ENCODE measurements at places on chromosomes 3 and 15.

- DNase-seq = no peak
Observed at GRCh38 chr3:64673159-64673715, 14.6 kb downstream of the ADAMTS9 start.

DNA sequence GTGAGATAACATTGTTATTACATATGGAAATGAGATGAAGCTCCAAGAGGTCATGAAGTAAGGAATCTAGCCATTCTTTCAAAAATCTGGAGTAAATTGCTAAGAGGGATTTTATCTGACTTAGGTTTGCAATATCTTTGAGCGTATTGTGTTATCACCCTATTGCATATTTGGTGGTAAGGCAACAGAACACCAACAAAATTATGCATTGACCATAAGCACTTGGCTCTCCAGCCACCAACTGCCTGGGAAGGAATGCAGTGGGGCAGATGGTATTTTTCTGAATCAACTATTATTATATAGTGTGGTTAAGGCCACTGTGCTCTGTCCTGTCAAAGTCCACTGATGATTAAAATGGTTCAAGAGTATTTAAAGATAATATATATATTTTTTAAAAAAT lies 287.9 kb upstream of the SEMA6D start:
- no peak for DNase-seq

GRCh38 chr3:14562121-14562890 lies 22.2 kb upstream of the GRIP2 start:
- DNase-seq = no peak

- DNase-seq = no peak
Observed at GRCh38 chr15:42053914-42054313, 33.1 kb upstream of the PLA2G4E start.

- no peak for DNase-seq
Observed at GRCh38 chr3:14839236-14839635, 20.5 kb downstream of the FGD5 start.

DNA sequence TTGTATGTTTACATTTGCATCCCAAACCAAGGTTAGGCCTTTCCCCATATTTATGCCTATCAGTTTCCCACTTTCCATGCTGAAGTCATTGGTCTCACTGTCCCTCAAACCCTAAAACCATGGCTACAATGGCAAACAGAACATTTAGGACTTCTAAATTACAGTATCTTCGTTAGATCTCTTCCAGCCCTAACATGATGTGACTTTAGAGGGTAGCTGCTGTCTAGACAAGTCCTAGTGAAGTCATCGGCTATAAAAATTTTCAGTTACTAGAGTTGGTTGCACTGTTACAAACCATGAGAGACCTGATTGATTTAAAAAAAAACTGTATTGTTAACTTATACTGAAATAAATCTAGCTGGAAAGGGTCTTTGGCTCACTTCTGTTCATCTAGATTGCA lies 54.6 kb downstream of the TM4SF4 start:
- DNase-seq = no peak

DNA sequence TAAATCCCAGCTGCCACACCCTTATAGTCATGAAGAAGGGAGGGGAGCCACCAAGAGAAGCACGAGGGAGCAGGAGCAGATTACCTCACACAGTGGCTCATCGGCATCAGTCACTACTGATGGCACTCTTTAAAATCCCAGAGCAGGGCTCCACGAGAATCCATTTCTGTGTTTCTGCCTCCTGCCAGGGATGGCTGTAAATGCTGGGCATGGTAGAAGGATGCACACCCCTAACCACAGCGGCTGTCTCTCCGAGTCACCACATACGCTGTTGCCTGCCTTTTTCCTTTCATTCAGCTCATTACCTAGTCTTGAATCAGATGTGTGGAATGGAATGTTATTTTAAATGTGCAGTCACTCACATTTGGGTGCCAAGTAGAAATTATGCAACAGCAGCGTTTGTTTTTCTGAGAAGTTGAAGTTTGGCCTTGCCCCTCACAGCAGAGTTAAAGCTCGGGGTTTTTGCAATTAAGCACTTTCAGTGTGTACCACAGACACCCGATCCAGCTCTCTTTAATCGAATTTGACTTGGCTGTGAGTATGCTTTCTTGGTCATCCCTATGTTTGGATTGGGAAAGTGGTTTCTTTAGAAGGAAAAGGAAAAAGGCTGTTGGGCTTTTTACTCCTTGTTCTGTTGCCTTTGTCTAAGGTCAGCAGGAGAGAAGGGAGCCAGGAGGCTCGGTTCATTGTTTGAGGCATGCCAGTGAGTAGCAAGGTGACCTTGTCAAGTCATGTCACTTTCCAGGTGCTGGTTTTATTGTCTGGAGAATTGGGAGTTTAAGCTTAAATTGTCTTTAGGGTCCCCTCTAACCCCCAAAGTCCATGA lies 284.2 kb upstream of the TPM1 start:
- DNase-seq = no peak

DNA sequence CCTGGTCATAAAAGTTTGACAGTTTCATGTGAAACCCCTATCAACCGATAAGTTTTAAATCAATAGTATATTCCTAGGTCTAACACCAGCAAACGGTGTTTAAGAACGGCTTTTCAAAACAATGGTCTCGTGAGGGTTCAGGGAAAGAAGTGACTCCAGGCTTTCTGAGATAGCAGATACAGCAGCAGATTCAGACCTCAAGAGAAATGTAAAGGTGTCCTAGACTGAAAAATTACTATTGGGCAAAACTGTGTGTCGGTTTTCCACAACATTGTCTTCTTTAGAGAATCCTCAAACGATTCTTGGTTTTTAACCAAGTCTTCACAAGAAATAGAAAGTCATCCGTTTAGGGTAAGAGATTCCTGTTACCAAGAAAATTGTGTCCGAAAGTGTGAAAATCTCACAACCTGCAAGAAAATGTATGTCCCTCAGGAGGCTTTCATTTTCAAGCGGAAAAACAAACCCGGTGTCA lies 1.2 kb downstream of the SETD2 start:
- no peak for DNase-seq

DNA sequence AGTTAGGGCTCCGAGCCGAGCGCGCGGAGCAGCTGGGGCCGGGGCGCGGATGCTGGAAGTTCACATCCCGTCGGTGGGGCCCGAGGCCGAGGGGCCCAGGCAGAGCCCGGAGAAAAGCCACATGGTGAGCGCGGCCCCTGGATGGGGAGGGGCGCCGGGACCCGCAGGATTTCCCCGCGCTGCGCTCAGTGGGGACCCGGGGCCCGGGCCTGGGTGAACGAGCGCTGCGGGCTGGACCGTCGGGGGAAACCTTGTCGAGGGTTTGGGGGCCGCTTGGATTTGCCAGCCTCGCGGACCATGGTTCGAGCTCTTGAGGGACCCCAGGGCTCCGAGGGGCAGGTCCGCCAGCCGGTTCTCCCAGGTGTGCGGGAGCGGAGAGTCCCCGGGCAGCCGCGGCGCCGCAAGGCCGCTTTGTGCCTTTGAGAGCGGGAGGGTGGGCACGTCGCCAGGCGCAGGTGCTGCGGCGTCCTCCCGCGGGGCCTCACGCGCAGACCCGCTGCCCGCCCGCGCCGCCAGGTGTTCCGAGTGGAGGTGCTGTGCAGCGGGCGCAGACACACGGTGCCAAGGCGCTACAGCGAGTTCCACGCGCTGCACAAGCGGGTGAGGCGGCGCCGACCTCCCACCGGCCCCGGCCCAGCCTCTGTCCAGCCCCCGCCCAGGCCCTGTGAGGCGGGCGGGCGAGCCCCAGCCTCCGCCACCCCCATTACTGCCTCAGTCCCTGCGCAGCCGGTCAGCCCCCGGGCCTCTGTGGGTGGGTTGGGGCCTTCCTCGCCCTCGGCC lies at the start of gene SNX22:
Gene SNX22 (plus strand): TSS at position 5 of the 780 bp plus-strand sequence. CDS start 45 bp downstream, at position 50.
- DNase-seq = peak; percentile 8

- no peak for DNase-seq
Observed at GRCh38 chr3:106610362-106610959, 741.6 kb upstream of the CBLB start.

DNA sequence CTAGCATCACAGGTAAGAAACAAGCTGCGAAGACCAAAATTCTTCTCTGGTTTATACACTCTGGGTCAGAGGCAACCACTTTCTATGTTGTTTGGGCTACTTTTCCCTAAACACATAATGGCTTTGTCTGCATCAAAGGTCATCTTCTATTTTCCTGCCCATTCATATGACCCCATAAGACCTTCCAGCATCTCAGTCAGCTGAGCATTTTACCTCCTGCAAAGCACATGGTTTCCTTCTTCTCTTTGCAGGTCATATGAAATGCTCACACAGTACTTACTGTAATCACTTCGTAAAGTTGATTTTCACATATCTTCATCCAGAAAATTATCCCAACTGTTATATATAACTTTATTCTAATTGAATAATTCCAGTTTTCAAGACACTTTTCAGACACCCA lies 34.8 kb downstream of the LIPC start:
- no peak for DNase-seq

DNA sequence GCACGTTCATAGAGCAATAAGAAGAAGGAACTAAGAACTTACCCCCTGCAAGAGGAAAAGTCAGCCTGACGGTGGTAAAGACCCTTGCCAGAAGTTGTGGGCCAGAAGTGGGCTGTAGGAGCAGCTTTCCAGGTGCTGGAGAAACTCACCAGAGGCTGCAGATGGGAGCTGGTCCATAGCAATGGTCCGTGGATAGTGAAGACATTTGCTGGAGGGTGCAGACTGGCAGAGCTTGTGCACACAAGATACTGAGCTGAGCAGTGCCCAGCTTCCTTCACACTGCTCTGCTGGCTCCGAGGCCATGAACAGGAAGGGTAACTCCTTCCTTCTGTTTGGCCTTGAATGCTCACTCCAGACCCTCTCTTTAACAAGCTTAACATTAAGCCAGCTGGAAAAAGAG lies 149.8 kb upstream of the BNIP2 start:
- DNase-seq = no peak

GRCh38 chr3:2851835-2852234 lies 258.3 kb downstream of the IL5RA start:
- no peak for DNase-seq

DNA sequence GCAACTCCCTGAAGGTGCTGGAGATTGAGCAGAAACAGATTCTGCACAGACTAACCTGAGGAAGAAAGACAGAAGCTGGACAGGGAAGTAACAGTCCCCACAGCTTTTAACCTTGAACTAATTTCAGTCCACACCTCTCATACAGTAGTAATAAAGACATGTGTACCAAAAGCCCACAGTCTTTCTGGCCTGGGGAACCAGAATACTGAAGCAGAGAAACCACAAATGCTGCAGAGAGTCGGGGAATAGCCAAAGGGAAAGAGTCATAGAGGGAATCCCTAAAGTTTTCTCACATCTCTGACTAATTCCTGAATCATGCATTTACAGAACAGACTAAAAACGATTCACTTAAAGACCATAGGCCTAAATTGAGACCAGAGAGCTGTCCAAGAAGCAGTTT lies 503.4 kb upstream of the NECTIN3 start:
- no peak for DNase-seq
